ENCODE measurements at places on chromosomes 5 and 9. TPM values are rescaled to one million over a fixed set of nuclear protein-coding genes. Genes with fewer than 3 reads are reported as not detected.

GRCh38 chr9:128323212-128323730 lies 632 bp downstream of the COQ4 start:
- DNase-seq, result no peak
- H3K27ac ChIP-seq, result peak overlapping the region; percentile 86
- H3K4me3 ChIP-seq, result peak overlapping the region; percentile 85

- no peak overlapping the region for H3K4me3 ChIP-seq
- H3K36me3 ChIP-seq, result no peaks in the 10 kb centered on the region
- H3K4me1 ChIP-seq, result peaks cover 35% of the 10 kb centered on the region
- DNase-seq, result peak; percentile 49
- H3K27me3 ChIP-seq, result no peaks in the 10 kb centered on the region
These were observed 29.4 kb downstream of the RHOBTB3 start for GRCh38 chr5:95760273-95761191.

GRCh38 chr5:179381691-179382090 lies 36.4 kb upstream of the ADAMTS2 start:
- no peak for DNase-seq
- H3K4me1 ChIP-seq, result no peaks in the 10 kb centered on the region
- H3K27ac ChIP-seq, result no peak overlapping the region

DNA sequence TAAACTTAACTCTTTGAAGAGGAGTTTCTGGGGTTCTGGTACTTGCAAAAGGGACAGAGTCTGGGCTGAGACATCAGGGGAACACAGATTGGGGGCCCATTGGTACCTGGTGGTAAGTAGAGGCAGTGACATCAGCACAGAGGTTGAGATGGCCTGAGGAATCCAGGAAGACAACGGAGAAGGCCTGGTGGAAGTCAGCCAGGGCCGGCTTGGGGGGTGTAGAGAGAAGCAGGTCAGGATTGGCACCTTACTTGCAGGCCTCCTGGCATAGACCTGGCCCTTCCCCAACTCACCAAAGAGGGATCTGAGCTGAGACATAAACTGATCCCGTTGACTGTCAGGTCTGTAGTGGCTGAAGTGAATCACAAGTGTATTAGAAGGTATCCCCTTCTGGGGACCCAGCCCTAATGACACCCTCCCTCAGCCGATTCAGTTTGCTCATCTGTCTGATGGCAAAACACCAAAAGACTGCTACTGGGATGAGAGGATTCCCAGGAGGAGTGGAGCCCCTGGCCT lies 5.5 kb downstream of the NOL6 start:
- H3K36me3 ChIP-seq, result peaks cover 44% of the 10 kb centered on the region
- no peak overlapping the region for H3K27ac ChIP-seq

- peak overlapping the region; percentile 93 for H3K27ac ChIP-seq
- peaks cover 25% of the 10 kb centered on the region for H3K4me1 ChIP-seq
- H3K27me3 ChIP-seq, result no peaks in the 10 kb centered on the region
- H3K36me3 ChIP-seq, result no peaks in the 10 kb centered on the region
- DNase-seq, result peak; percentile 54
- H3K4me3 ChIP-seq, result peak overlapping the region; percentile 91
These were observed 475 bp downstream of the DDX31 start for GRCh38 chr9:132669319-132669697.

- H3K4me3 ChIP-seq, result no peak overlapping the region
- H3K27ac ChIP-seq, result peak overlapping the region; percentile 34
These were observed 1209.3 kb upstream of the C9orf72 start for GRCh38 chr9:28782630-28783029.

DNA sequence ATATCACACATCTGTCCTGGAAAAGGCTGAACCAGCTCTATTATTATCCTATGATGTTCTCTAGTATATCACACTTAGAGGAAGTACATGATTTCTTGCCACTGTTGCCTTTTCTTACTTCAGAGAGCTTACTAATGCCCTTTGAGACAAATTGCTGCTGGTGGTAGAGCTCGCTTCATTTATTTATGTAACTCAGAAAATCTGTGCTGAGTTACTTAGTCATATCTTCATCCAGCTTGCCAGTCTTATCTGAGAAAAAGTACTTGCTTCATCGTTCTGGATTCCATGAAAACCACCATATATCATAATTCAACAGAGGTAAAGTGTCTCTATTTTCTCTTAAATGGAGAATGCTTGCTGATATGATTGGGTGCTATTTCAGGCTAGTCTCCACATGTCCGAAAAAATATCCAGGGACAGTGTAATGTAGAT lies 26.6 kb downstream of the PTPDC1 start:
- no peak for DNase-seq
- no peak overlapping the region for H3K27ac ChIP-seq
- H3K36me3 ChIP-seq, result no peaks in the 10 kb centered on the region

DNA sequence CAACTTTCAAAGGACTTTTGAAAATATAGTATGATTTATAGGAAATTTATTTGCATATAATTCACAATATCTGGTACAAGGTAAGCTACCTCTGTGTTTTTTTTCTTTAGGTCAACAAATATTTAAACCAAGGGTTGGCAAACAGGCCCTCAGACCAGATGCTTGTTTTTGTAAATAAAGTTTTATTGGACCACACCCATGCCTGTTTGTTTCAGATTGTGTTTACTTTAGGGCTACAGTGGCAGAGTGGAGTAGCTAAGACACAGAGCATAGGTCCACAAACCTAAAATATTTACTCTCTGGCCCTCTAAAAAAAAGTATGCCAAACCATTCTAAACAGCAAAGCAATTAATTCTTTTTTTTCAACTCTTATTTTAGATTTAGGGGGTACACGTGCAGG lies 119.7 kb upstream of the CCDC152 start:
- no peak overlapping the region for H3K27ac ChIP-seq
- H3K36me3 ChIP-seq, result no peaks in the 10 kb centered on the region
- no peaks in the 10 kb centered on the region for H3K27me3 ChIP-seq
- no peak overlapping the region for H3K4me3 ChIP-seq
- H3K4me1 ChIP-seq, result peaks cover 25% of the 10 kb centered on the region

HTR1A gene
- not detected for total RNA-seq

Measured in PC-3 (cell line).